ENCODE measurements at places on chromosomes 5 and 9.
A peak's percentile ranks its signal among the peaks of the same experiment; 100 is the strongest.

GRCh38 chr9:71663216-71663615 is 105.1 kb downstream of the CEMIP2 start:
- DNase-seq, result no peak

DNA sequence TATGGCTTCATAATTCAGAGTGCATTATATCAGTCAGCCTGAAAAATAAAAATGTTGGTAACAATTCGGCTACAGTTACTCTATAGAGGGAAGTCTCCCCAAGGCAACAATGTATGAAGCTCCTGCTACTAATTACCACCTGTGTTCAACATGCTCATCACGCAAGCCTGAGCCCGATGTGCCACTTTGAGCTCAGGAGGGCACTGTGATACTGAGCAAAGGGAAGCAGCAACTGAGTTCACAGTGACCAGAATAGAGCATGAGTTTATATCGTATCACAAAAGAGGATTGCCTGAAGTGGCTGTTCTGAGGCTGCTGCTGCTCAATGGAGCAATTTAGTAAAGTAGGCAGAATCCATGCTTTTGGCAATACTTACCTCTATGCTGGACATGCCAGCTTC is 202.0 kb upstream of the HAPLN1 start:
- DNase-seq, result no peak

- no peak for DNase-seq
Observed at GRCh38 chr5:135031813-135032694, 2.0 kb downstream of the PITX1 start.

- DNase-seq, result peak; percentile 41
Observed at GRCh38 chr5:138755084-138755748, 2.0 kb downstream of the CTNNA1 start.

- no peak for DNase-seq
Observed at GRCh38 chr5:173340984-173341383, 12.8 kb upstream of the STC2 start.

DNA sequence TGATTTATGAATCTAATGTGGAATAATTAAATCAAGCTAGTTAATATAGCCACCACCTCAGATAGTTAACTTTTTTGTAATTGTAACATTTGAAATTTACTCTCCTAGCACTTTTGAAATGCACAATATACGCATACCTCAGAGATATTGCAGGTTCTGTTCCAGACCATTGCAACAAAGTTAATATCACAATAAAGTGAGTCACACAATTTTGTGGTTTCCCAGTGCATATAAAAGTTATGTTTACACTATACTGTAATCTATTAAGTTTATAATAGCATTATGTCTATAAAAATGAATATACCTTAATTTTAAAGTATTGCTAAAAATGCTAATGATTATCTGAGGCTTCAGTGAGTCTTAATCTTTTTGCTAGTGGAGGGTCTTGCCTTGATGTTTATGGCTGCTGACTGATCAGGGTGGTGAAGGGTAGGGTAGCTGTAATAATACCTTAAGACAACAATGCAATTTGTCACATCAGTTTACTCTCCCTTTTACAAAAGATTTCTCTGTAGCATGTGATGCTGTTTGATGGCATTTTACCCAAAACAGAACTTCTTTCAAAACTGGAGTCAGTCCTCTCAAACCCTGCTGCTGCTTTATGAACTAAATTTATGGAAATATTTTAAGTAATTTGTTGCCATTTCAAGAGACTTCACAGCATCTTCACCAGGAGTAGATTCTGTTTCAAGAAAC is 235.1 kb upstream of the ADAMTSL1 start:
- DNase-seq, result no peak

DNA sequence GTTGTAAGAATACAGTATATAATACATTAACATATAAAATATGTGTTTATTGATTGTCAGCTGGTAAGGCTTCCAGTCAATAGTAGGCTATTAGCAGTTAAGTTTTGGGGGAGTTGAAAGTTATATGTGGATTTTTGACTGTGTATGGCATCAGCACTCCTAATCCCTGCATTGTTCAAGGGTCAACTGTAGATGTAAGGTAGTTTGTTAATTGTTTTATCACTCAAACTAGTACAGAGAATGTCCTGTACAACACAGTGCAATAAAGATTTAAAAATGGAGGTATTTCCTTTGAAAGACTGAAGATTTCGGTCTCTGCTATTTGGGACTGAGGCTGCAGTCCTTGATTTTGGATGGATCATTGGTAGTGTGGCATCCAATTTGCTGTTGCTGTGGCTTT is 484.4 kb downstream of the KDM4C start:
- DNase-seq, result no peak

DNA sequence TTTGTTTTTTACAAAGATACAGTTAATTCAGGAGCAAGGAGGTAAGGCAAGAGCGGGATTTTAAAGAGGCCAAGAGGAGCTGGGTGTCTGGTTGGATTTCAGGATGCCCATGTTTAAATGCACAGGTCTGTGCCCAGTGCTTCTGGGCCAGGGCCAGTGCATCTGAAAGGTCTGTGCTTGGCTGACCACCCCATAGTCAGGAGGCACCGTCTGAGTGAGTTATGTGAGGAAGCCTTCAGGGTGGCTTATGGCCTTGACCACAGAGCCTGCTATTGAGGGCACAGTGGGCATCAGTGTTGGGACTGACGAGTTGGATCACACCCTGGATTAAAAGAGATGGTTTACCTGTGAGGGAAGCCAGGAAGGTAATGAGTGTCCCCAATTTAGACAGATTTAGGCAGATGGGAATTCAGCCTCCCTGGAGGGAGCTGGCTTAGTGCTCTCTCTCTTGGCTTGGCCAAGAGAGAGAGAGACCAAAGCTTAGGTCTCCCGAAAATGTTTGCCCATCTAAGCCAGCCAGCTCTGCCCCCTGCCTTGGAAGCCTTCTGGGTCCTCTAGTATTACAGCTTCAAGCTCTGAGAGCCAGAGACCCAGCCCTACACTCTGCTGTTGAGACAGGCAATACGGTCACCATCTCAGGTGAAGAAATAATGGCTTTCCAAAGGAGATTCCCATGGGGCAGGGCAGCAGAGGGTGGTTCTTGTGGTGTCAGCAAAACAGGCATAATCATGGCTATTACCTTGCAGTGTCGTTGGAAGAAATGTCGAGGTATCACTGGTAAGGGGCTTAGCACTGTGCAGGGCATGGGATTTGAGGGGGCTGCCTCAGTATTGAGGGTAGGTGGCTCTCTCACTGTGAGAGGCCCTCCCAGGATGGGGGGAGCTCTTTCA is 68.6 kb downstream of the RGS3 start:
- no peak for DNase-seq

DNA sequence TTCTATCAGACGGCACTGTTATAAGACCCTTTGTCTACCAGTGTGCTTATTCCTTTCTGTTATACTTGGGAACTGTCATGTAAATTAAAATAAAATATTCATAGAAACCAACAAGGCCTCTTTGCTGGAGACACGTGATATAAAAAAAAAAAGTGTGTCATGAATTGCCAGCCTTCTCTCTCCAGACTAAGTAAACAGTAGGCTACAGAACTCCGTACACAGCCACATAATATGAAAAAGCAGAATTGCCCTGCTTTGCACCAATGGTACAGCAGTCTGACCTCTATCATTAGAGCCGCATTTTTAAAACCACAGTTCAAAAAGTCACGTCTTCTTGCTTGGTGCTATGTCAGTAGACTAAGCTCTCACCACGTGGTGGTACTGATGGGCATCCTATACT is 231.3 kb downstream of the SEMA5A start:
- no peak for DNase-seq

DNA sequence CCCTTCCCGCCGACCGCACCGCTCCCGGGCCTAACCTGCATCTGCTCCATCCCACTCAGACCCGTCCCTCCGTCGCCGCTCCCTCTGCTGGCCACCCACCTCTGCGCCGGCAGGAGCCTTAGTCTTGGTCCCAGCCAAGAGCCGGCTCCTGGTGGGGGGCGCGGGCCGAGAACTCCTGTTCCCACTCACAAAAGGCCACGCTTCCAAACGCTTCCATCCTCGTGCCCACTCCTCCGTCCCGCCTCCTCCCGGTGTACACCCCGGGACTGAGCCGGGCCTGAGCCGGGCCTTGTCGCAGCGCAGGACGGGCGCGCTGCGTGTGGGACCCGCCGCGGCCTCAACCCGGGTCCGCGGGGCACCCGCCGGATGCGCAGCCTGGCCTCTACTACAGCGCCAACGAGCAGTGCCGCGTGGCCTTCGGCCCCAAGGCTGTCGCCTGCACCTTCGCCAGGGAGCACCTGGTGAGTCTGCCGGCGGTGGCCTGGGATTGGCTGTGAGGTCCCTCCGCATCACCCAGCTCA is 7.5 kb downstream of the ADAMTS13 start:
- no peak for DNase-seq

GRCh38 chr9:127905788-127906191 is 6.4 kb upstream of the ST6GALNAC6 start:
- DNase-seq, result peak; percentile 70

DNA sequence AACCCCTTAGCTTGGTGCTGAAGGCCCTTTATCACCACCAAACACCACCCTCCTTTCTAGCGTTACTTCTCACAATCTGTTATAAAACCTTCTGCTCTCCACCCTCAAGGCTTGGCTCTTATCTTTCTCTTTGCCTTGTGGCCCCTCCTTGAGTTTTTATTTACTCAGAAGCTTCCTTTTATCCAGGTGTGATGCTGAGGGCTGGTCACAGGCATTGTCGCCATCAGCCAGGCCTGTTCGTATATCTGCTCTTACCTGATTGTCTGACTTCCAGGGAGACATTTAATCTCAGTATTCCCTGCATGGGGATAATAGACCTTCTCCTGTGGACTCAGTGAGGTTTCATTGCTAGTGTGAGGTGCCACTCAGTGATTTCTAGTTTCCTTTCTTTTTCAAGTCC is 34.2 kb downstream of the MEGF10 start:
- DNase-seq, result no peak

DNA sequence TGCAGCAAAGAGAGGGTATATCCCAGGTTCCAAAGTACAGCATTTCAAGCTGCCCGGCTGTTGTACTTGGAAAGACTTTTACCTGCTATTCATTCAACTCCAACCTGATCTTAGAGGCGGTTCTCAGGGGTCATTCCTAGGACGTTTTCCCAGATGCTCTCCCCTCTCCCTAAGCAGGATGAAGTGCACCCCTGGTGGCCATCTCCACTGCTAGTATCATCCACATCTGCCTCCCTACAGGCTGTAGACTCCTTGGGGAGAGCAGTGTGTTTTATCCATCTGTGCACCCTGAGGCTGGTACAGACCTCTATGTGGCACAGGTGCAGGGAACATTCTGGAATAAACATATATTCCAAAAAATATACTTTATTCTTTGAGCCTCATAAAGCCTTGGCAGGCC is 56.8 kb downstream of the PTPN3 start:
- no peak for DNase-seq

DNA sequence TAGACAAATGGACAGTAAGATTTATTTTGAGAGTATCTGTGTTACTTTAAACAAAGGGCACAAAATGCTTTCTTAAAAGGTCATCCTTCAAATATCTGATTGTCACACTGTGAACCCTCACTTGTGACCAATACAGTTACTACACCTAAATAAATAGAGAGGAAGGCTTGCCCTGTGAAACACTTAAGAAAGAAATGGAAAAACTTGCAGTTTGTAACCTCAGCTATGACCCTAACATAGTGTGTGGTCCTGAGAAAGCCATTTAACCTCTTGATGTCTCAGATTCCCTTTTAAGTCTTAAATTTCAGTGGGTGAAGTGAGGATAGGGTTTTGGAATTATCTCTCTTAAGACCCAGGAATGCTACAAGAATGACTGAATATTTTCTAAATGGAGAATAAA is 126.7 kb upstream of the SLC27A6 start:
- no peak for DNase-seq

DNA sequence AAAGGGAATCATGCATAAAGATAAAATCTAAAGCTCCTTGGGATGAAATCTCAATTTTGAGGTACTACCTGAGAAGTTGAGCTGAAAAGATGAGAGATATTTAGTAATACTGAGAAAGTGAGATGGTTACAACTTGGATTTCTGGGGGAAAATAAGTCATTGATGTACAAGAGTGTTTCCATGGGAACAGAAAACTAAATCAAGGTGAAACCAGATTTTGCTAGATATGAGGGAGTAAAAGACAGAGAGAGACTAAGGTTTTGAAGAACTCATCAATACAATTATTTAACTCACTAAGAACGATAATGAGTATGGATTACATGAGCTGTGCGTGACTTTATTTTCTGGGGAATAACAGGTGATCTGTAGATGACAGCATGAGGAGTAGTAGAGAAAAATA is 10.2 kb upstream of the ST8SIA4 start:
- DNase-seq, result peak; percentile 63

- no peak for DNase-seq
Observed at GRCh38 chr5:113181853-113182490, 205.4 kb downstream of the DCP2 start.

DNA sequence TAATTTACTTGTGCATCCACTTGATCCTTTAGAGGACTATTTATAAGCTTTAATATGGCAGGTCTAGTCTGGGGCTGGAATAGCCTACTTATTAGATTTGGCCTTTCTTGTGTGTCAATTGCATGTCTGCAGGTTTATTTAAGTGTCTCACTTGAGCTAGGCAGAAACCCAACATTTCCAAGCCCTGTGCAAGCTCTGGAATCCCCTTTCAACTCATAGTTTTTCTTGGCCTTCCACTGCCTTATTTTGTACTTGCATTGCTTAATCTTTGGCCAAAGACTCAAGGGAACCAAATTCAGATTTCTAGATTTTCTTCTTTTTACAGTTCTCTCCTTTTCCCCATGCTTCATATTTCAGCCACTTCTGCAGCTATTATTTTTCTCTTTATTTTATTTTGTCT is 102.4 kb upstream of the RFX3 start:
- no peak for DNase-seq

DNA sequence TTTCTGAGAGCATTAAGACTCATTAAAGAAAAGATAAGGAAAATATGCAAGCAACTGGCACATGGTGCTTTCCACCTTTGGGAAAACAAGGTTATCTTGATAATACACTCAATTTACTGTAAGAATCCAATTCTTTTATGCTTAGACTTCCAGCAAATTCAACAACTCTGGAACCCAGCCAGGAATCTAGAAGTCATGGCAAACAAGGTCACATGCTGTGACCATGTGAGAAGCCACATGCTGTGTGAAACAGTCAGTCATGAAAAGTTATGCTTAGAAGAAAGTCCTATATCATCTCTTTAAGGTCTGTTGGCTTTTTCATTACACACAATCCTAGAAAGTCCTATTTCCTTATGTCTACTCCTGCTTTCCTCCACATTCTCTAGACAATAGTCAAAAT is 581.8 kb upstream of the C9orf72 start:
- DNase-seq, result no peak

DNA sequence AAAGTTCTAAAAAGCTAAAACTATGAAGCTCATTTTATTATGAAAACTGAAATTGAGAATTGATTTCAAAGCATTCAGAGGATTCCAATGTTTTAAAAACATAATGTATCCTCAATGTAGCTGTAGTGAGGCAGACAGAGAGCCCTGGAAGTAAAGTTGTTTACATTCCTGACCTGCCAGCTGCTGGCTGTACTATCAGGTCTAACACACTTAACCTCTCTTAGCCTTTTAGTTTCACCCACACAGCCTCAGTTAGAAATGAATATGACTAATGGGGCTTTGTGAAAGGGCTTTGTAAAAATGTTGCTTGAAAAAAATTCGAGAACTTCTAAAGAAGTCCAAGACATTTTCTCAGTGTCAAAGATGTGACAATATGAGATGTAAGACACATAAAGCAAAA is 122.6 kb downstream of the FBXL17 start:
- no peak for DNase-seq
